ENCODE measurements at places on chromosomes 5 and 9.

DNA sequence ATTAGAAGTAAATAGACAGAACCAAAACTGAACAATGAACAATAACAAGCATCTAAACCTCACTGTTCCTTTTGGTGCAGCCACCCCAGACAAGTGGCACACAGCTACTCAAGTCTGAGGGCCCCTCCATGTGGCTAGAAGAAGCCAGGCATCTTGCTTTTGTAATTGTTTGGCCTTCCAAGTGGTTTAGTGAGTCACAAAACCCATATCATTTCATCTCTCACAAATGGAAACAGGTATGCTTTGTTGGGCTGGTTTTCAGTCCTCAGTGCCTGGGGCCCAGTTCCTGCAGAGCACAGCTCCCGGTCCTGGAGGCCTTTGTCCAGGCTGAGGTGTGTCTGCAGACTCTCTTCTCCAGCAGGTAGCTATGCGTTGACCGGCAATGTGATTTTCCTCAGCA, 16.7 kb downstream of the PRLR start:
- DNase-seq: no peak

DNA sequence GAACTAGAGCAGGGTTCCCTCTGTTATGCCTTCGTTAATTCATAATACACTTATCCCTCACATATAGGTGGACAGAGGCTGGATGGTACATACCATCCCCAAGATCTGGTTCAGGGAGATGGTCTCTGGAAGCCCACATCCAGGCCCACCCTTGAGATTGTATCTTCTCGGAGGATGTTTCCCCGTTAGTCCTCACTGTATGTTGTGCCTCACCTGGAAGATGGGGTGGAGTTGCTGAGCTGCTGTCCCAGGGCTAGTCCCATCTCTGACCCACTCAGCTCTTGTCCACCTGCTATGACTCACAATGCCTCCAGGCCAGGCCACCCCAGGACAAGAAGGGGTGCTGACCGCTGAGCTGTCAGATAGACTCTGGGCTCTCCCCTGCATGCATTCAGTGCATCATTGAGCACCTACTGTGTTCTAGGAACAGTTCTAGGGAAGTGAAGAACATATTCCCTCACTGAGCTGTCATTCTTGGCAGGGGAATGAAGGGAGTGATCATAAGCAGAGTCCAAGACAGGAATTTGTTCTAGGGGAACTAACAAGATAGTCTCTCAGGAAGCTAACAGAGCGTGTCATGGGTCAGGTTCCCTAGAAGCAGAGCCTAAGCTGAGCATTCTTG, at the start of gene CBY3:
TSS of gene CBY3 (minus strand) at position 255 of the 622 bp plus-strand sequence. CDS start at position 139, 116 bp downstream.
- no peak for DNase-seq

DNA sequence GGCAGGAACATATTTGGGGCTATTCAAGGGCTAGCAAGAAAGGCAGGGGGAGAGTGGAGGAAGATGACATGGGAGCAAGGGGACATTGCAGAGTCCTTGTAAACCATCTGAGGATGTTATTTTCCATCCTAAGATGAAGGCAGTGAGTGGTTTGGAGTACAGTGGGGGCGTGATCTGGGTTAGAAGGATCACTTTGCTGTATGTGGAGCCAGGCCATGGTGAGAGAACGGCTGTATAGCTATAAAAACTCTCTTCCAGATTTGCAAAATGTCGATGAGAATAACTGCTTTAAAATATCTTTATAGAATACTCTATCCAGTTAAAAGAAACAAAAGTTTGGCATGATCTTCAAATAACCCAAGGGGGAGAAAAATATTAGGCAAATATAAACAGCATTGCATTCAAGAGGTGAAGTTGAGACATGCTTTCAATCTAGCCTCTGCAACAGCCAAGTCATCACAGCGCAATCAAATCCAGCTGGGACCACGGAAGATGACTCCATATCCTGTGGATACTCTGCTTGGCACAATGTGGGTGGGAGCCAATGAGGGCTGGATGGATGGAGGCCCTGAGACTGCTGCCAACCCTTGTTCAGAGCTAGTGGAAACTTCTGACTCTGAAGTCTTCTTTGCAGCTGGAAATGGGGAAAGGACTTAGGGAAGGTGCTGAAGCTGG, 111.5 kb upstream of the BASP1 start:
- no peak for DNase-seq

- DNase-seq: no peak
These were observed 126.5 kb downstream of the MRPS30 start for GRCh38 chr5:44935262-44935661.

DNA sequence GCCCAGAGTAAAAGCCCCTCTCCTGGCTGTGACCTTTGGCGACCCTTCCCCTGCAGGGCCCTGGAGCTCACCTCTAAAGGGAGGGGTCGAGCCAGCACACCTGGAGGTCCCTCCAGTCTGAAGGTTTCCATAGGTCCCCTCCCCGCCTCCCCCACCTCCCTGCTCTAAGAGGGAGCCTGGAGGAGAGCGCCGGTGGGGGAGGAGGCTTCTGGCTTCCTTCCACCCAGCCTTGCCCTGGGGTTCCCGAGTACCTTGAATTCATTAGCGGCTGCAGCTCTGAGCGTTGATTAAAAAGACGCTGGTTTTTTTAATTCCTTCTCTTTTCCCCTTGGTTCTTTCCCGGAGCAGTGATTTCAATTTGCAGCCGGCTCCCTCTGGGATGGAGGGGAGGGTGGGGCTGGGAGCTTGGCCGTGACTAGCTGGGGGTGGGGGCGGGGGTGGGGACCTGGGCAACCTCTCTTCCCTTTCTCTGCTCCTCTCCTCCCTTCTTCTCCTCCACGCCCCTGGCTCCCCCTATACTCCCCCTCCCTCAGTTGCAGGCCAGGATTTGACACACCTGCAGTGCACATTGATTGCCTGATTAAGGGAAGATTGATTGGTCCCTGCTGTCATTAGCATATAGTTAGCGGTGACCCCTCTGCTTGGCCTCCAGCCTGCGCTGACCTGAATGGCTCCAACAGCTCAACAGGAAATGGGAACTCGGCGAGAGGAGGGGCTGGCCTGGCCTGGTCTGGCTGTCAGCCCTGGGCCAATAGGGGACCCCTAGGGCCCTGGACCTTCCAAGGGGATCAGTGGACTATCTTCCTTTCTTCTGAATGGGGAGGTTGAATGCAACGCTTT, 67.5 kb upstream of the RAPGEF1 start:
- DNase-seq: no peak

DNA sequence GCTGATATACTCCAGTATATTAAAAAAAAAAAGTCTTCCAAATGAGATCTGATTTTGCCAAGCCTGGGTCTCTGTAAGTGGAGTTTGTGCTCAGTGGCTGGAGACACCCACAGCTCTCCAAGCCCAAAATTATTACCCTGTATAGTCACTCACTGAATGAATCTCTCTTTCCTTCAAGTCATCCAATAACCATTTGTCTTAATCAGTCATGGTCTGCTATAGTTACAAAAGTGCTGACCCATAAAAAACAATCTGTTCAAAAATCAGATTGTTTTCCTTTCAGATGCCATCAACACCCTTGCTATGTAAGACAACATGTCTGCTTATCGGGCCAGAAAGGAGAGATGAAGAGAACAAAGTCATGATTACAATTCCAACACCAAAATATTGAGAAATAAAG, 159.4 kb upstream of the FST start:
- no peak for DNase-seq

DNA sequence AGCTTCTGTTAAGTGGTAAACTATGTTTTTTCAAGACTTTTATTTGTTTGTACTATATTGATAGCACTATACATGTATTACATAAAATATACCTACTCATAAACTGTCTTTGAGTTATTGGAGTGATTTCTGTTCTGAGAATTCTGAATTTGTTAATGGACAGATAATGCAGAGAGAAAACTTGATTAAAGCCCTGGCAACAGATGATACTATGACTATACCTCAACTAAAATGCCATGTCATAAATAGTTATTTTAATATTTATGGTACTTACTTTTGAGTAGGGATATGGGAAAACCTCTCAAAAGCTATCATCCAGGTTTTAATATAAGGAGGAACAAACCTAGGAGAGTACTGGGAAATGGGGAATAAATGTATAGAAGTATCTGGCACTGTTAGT, 947.2 kb upstream of the ARRDC3 start:
- no peak for DNase-seq

- no peak for DNase-seq
These were observed 4.9 kb upstream of the NR5A1 start for GRCh38 chr9:124511891-124512805.
